ENCODE measurements at places on chromosomes 1 and 21.

DNA sequence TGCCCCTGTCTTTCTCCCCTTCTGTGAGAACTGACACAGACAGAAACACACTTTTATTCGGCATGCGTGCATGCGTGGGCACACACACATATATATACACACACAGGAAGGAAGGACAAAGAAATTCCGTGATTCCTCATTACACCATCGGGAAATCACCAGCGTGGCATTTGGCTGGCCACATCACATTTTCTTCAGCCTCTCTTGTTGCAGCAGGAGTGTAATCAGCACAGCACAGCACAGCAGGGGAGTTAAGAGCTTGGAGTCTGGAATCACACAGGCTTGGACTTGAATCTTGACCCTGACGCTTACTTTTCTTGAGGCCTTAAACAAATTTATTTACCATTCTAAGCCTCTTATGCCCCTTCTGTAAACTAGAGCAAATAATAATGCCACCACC is 45.3 kb upstream of the EPHA8 start:
- no peak for DNase-seq

GRCh38 chr1:171484760-171485374 is 463 bp upstream of the PRRC2C start:
- DNase-seq, result no peak

DNA sequence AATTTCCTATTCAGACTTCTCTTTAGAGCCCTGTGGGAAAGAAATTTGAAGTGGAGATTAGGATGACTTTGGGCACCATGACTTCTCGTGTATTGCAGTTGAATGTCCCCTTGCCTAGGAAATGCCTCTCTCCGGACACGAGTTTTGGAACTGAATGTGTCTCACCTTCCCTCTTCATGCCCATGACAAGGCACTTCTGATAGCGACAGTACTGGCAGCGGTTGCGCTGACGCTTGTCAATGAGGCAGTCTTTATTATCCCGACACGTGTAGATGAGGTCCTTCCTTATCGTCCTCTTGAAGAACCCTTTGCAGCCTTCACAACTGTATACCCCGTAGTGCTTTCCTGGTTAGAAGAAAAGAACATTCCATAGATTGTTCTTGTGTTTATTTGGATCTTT is 28.1 kb downstream of the RXRG start:
- DNase-seq, result no peak

DNA sequence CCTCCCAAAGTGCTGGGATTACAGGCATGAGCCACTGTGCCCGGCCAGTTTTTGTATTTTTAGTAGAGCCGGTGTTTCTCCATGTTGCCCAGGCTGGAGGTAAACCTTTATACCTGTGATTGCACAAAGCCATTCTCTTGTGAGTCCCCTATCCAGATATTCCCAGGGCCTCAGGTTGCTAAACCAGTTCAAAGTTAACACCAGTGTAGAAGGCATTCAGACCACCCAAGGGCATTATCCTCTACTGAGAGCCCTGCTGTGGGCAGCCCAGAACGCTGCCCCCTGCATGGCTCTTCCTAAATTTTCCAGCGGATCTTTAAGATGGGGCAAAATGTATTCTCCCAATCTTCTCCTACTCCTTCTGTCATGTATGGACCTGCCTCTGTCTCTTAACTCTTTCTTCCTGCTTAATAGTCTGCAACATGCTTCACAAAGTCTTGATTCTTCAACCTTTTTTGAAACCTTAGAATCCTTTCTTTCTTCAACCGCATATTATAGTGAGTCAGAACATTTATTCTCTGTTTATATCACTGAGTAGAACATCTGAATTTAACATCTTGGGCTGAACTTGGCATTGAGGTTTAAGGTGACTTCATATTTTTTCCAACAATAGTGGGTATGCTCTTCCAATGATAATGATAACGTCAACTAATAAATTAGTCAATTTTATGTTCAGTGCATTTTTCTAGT is 36.0 kb downstream of the UBE4B start:
- DNase-seq, result no peak

- no peak for DNase-seq
Observed at GRCh38 chr1:97350662-97351061, 570.2 kb downstream of the DPYD start.

GRCh38 chr1:25872713-25873112 is 2.8 kb downstream of the PAQR7 start:
- DNase-seq, result no peak

- no peak for DNase-seq
Observed at GRCh38 chr1:106173101-106173500, 883.4 kb upstream of the PRMT6 start.

DNA sequence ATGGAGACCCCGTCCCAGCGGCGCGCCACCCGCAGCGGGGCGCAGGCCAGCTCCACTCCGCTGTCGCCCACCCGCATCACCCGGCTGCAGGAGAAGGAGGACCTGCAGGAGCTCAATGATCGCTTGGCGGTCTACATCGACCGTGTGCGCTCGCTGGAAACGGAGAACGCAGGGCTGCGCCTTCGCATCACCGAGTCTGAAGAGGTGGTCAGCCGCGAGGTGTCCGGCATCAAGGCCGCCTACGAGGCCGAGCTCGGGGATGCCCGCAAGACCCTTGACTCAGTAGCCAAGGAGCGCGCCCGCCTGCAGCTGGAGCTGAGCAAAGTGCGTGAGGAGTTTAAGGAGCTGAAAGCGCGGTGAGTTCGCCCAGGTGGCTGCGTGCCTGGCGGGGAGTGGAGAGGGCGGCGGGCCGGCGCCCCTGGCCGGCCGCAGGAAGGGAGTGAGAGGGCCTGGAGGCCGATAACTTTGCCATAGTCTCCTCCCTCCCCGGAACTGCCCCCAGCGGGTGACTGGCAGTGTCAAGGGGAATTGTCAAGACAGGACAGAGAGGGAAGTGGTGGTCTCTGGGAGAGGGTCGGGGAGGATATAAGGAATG is 505 bp downstream of the LMNA start:
- no peak for DNase-seq

GRCh38 chr1:114164840-114165543 is 11.3 kb upstream of the SYT6 start:
- DNase-seq, result no peak

- DNase-seq, result no peak
Observed at GRCh38 chr1:156959925-156960324, 39.5 kb downstream of the LRRC71 start.

DNA sequence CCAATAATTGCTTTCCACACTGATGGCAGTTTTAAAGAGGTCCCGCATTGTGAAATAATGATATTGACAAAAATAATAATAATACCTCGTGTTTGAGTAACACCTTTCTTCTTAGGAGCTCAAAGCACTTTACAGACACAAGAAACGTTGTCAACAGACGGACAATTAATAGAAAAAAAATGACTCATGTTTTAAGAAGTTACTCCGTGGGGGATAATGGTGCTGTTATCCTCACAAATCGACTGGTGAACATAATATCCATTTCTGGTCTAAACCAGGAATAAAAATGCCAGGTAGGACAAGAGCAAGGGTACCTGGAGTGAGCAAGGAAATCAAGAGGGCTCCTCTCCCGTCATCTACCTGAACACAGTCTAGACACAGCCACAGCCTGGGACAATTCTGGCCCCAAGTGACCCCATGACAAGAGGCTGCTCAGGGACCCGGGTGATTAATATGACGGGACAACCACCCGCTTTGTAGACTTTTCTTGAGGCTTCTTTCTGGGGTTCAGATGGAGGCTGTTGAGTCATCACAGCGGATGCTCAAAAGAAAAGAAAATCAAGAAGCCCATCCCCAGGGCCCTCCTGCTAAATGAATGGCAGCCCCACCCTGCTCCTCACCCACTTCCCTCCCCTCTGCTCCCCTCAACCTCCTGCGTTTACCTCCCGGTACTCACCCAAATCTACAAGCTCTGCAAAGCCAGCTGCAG is 146.2 kb upstream of the IRF2BP2 start:
- DNase-seq, result no peak

- DNase-seq, result no peak
Observed at GRCh38 chr1:218247339-218247738, 37.8 kb upstream of the RRP15 start.

GRCh38 chr1:112502826-112503225 is 5.9 kb upstream of the WNT2B start:
- no peak for DNase-seq

GRCh38 chr1:168422203-168422847 is 121.5 kb downstream of the XCL2 start:
- peak; percentile 18 for DNase-seq

- no peak for DNase-seq
Observed at GRCh38 chr1:27122652-27123051, 32.3 kb downstream of the SLC9A1 start.

DNA sequence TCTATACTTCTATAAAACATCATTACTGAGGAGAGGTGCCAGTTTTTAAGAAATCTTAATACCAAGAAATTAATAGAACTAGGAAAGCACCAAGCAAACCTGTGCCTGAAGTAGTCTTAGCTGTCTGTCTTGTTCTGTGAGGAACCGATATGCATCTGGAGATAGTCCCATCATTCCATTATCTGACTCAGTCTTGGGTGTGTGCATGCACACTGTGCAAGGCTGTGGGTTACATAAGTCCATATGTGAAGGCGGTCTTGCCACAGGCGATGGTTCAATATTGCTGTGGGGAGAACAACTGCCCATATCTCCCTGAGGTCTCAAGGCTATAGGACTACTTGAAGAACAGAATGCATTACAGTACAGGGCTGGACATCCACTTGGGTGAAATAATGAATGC is 33.8 kb downstream of the STIL start:
- DNase-seq, result no peak

GRCh38 chr1:62593825-62594394 is 3.4 kb upstream of the ANGPTL3 start:
- no peak for DNase-seq

DNA sequence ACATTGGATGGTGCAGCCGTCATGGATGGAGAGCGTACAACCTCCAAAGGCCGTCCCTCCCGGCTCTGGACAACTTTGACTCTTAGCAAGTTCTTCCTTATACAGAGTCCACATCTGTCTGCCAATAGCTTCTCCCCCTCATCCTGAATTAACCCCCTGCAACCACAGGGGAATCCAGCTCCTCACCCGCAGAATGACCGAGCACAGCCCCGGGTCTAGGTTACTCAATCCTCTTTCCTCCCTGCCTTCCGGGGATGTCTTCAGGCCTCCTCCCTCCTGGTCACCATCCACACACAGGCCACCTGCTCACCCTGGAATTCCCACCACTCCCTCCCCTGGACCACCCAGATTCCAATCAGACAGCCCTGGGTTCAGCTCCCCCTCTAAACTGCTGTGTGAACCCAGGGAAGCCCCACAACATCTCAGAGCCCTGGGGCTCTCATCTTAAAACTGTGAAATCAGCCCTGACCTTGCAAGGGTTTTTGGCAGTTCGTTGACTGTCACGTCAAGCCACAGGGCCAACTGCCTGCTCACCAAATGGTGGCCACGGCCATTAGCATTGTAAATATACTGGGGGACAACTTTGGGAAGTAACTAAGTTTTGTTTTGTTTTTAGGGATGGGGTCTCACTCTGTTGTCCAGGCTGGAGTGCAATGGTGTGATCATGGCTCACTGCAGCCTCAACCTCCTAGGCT is 54.2 kb downstream of the HSPG2 start:
- no peak for DNase-seq

DNA sequence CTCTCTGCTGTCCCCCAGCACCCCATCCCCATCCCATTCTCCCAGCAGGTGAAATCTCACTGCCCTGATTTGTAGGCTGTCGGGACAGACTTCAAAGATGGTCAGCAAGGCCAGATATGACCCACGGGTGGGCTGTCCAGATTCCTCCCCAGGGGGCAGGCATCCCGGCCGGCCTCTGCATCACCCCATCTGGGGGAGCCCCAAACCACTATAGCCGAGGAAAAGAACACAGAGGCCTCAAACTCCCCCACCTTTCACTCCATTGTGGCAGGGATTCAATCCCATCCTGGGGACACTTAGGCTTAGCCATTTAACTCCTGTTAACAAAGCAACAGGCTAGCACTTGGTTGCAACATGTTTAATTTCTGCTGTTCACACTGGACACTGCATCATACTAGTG is 8.8 kb downstream of the MUL1 start:
- no peak for DNase-seq

DNA sequence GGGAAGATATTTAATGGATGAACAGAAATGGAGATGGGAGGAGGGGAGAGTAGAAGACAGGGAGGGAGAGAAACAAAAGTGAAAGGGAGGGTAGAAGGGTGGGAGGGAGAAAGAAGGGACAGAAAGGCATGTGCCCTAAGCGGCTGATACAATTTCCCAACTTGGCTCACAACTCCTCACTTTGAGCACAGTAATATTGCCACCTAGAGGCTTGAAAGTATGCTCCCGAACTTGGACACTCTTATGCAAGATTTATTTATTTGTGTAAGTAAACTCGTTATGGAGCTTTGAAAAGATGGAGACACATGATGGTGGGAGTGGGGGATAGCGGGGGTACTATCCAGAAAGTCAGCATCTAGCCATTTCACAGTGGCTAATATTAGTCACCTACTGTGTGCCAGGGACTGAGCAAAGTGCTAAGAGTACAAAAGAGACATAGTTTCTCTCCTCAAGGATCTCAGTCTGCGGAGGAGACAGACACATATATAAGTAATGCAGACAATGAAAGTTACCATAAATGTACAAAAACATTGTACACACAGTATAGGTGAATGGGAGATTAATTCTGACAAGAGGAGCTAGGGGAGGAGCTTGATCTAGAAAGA is 189.7 kb downstream of the SEC16B start:
- peak; percentile 44 for DNase-seq

GRCh38 chr1:119790451-119791198 is 20.6 kb downstream of the REG4 start:
- DNase-seq, result no peak

All from NCI-H1436 (cell line).